ENCODE measurements at places on chromosomes 4 and X.

DNA sequence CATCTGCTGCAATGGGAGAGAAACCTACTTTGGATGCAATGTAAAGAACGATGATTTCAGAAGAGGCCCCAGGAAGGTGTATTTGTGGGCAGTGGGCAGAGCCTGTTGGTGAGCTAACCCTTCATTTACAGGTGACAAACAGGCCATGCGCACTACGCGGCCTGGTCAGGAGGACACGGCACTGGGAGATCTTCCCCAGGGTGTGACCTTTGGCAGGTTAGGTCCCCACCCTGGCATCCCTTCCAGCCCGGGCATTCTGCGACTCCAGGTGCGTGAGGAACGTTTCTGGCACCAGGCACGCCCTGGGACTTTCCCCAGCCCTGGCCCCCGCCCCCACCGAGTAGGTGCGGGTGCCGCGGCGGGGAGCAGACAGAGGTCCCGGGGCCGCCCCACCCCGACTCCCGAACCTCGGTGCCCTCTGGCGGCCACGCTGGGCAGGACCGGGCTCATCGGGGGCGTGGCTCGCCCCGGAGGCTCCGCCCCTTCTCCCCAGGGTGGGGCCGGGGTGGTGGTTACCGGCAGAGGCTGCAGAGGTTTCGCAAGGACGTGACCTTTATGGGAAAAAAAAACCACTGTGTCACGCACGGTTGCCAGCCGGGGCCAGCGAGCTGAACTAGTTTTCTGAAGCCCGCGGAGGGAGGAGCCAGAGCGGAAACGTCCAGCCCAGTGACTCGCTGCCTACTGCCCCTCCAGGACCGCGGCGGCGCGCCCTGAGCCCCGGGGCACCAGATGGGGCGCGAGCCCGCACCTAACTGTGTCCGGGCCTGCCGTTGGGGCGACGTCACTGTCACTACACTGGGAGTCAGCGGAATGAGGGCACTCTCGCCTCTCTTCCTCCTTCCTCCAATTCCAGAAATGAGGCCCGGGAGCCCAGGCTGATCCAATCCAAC, 5.0 kb upstream of the NYX start:
- peak; percentile 79 for DNase-seq

DNA sequence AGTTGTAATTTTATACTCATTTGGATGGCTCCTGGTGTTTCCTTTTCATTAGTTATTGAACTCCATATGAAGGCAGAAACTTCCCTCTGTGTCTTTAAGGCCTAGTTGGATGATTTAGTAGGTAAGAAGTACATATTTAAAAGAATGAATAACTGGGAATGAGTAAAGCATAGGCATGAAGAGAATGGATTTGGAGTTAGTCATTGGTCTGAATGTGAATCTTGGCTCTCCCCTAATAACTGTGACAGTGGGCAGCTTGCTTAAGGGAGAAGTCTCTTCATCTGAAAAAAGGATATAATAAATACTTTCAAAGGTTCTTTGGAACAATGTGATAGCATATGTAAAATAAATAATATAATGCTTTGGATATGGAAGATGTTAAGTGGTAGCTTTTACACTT, 13.2 kb downstream of the SNX25 start:
- no peak for DNase-seq

DNA sequence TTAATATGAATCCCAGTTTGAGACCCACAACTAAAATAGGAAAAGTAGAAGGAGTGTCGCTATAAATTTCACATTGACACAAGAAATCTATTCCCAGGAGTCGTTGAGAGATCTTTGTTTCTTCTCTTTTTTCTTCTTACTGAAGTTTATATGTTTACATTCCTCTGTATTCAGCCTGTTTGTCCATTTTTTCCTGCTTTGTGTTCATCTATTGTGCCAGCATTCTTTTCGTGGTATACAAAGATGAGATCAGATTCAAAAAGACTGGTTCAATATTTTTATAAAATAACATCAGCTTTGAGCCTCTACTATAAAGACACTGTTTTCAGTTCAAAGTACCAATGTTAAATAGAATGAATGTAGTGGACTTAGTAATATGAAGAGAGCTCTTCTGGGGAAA, 95.4 kb upstream of the MYOZ2 start:
- DNase-seq: no peak

DNA sequence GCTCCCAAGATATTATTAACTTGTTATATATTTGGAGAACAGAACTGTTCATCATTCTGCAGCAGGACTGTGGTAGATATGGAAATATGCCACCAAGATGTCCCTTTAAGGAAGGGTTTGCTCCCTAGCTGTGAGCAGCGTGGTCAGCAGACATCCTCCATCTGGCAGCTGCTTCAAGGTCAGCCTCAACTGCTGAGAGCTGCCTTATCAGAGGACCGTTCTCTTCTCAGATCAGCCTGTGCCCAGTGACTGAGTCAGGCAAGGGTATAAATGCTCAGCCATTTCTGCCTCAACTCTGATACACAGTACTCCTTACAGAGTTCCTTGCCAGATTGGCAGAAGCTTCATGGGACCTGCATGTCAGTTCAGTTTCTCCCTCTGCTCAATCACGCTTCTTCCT, 63.4 kb upstream of the MAGEB2 start:
- DNase-seq: no peak

DNA sequence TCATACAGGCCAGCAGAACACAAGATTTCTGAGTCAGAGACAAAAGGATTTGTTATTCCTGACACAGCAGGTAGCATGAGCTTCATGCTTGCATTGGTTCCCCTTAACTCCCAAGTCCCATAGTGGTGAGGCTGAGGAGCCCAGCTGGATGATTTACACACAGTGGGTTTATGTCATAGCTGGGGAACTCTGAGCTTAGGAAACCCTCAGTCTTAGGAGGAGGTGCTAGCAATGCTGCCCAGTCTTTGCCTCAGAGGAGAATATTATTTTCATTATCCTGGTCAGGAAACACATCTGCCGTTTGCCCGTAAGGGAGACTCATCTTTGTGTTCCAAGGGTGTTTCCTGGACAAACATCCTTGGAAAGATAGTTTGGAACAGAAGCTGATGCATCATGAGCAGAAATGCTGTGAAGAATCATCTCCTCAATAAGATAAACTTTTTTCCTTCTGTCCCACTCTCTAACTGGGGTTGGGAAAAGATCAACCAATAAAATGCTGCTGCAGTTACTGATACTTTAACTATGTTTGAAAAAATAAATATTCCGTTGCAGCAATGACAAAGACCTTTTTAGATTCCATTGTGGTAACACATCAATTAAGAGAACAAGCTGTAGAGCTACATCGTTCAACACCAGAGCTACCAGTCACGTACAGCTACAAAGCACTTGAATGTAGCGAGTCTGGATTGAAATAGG, 146.8 kb downstream of the DCLK2 start:
- DNase-seq: peak; percentile 80

All from HT1080 (cell line).